Activated CD8-positive, alpha-beta memory T cell treated with anti-CD3 and anti-CD28 coated beads for 24 hours (primary cell): ENCODE measurements at places on chromosomes 6 and 20.

DNA sequence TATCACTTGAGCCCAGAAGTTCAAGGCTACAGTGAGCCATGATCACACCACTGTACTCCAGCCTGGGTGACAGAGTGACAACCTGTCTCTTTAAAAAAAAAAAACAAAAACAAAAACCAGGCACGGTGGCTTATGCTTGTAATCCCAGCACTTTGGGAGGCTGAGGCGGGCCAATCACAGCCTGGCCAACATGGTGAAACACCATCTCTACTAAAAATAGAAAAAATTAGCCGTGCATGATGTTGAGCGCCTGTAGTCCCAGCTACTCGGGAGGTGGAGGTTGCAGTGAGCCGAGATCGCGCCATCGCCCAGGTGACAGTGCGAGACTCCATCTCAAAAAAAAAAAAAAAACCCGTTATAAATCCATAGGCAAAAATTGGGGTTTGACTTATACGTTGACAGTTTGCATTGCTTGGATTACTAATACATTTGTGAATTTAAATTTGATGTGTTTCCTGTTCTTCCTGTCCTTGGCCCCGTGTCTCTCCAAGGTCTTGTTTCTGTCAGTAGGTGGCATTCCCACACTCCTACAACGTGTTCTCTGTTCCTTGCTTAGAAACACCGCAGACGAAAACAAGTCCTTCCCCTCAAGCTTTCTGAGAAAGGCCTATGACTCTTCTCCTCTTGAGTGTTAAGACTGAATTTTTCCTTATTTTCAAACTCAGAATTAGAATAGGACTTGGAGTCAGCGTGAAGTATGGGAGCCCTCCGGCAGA is 147.0 kb downstream of the DTNBP1 start:
- DNase-seq: no peak

GRCh38 chr6:7604003-7604402 is 14.0 kb downstream of the SNRNP48 start:
- DNase-seq: no peak

DNA sequence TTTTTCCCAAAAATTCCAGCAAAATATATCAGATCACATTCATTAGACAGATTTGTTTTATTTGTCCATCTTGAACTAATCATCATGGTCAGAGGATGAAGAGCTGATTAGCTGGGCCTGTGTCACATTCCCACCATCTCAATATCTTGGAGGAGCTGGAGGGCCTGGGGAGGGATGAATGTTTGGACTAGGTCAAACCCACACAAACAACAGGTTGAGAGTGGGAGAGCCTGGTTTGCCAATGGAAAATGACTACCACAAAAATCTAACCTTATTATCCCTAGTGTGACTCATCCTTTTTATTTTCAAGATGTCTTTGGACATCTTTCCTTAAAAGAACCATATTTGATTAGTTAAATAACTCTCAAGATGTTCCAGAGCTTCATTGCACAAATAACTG is 242.4 kb downstream of the OGFRL1 start:
- DNase-seq: no peak

DNA sequence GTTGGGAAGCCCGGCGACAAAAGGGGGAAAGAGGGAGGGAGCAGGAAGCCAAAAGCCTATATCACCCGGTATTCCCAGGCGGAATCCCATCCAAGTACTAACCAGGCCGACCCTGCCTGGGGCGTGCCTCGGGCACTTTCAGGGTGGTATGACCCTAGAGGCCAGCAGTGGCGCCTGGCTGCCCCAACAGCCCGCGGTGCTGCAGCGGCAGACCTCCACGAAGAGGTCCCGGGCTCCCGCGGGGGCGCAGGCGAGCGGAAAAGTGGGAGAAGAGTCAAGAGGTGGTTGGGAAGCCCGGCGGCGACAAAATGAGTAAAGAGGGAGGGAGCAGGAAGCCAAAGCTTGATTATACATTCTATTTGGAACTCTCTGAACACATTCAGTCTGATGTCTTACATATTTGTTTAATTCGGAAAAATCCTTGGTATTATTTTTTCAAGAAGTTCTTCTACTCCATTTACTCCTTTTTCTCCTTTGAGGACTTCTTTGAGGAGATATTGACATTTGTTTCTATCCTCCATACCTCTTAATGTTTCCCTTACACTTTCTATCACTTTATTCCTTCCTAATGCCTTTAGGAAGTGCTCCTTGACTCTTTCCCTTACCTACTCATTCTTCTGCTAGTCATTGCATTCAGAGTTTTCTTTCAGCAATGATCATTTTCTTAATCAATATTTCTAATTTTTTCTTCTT is 11.5 kb downstream of the TREML4 start:
- DNase-seq: no peak

GRCh38 chr6:139472351-139473015 is 98.0 kb upstream of the CITED2 start:
- DNase-seq: no peak

DNA sequence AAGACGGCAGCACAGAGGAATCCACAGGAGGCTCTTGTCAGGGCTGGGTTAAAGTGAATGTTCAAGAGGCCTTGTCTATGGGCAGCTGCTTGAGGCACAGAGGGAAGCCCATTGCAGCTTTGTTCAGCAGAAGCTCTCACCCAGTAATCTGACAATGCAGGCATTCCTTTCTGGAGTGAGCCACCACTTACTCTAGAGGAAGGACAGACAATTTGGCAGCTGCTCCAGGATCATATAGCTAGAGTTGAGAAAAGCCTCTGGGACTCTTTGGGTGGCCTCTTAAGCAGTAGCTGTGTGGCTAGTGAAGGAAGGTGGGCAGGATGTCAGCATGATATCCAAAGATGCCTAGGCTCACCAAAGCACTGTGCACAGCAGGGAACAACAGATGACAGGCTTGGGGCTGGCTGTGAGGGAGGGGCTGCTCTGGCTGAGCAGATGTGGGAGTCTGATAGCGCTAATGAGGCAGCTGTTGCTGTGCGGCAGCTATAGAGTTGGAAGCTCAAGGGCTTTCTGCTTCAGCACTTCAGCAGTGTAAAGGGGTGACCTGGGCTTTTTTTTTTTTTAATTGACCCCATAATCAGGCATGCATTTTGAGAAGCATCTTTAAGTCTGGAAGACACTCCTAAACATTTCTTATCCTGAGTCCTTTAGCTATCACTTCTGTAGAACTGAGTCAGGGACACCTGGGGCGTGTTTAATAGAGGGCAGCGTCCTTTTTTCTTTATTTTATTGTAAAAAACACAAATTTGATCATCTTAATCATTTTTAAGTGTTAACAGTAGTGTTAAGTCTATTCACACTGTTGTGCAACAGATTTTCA is 27.2 kb downstream of the CMTR1 start:
- no peak for DNase-seq

DNA sequence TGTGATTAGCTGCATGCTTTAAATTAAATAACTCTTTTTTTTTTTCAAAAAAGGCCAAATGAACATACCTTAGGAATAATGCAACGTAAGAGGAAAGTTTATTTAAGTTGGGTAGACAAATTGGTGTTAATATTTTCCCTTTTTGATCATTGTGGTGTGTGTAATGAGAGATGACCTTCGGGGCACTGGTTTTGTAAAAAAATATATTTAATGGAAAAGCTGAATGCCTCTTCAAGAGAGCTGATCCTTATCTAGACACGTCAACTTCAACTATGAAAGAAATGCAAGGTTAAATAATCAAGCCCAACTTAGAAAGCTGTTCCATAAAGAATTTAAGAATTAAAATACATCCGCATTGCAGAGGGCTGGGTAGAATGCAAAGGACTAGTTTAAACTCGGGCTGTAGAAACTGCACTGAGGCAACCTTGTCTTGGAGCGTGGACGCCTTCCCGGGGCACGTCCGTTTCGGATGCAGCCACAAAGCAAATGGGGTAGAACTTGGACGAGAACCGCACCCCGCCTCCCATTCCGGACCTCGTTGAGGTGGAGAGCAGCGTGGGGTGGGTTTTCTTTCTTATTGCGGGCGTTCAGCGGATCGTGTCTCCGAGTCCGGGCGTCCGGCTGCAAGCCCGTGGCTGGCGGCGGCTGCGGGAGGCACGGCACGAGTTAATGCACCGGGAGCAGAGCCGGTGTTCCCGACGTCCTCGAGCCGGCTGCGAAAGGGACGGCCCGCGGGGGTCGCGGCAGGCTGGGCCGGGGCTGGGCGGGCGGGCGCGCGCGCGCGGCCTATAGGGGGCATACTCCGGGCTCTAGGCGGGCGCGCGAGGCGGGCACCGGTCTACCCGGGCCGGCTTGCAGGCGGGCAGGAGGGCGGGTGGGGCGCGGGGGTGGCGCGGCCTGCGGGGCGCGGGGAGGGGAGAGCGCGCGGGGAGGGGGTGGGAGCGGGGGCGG is 1.9 kb downstream of the JARID2 start:
- peak; percentile 83 for DNase-seq

- DNase-seq: peak; percentile 65
Observed at GRCh38 chr6:10412461-10413261, 2.2 kb downstream of the TFAP2A start.

DNA sequence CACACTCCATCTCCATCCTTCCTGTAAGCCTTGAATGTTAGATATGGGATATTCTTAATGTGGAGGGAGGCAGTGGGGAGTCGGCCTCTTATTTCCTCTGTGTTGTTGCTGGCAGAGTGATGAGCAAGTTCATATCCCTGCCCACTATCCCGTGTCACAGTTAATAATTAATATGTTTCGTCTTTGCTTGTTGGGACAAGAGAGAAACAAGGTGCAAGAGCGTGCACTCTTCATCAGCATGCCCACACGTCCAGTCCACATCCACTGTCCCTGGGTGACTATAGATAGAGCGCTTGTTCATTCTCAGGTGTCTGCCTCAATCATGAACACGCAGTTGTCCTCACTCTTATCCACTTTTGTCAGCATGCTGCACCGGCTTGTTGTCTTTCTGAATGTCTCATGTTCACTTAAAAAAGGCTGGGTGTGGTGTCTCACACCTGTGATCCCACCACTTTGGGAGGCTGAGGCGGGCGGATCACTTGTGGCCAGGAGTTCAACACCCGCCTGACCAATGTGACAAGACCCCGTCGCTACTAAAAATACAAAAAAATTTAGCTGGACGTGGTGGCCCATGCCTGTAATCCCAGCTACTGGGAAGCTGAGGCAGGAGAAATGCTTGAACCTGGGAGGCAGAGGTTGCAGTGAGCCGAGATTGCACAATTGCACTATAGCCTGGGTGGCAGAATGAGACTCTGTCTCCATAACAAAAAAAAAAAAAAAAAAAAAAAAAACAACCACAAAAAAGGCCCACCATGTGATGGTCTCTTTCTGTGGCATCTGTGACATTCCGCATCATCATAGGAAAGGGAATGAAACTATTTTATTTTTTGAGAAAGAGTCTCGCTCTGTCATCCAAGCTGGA is 34.2 kb downstream of the PPP1R3G start:
- no peak for DNase-seq

DNA sequence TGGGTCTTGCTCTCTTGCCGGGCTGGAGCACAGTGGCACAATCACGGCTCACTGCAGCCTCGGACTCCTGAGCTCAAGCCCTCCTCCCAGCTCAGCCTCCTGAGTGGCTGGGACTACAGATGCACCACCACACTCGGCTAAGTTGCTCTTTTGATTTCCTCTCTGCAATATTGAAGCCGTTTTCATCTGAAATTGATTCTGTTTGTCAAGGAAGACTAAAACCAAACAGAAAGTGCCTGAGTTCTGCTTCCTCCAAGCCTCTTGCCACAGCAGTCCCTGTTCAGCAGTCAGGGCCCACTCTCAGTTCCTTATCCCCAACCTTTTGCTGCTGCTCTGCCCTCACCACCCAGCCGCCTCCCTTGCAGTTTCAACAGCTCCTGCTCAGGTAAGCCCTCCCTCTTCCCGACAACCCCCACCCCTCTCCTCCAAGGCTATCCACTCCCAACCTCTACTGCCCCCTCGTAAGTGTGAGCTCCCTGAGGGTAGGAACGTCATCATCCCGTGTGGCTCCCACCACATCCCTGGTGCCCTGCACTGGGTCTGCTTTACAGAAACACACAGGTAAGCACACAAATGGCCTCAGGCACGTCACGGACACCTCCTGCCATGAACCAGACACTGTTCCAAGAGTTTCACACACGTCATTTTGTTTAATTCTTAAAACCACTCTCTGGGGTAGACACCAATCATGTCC is 70.7 kb upstream of the TAB2 start:
- DNase-seq: no peak

DNA sequence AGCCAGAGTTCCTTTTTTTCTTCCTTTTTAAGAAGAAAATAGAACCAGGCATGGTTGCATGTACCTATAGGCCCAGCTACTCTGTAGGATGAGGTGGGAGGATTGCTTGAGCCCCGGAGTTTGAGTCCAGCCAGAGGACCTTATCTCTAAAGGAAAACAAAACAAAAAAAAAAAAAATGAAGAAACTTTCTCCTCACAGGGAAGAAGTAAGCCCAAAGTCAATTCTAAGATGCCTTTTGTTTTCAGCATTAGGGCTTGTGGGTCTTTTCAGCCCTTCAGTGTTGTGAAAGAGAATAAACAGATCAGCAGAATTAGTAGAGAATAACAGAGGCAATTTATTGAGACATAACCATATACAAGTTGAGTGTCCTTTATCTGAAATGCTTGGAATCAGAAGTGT is 26.8 kb downstream of the ZNF451 start:
- DNase-seq: no peak

- DNase-seq: no peak
Observed at GRCh38 chr6:25981568-25982263, 19.1 kb downstream of the TRIM38 start.

DNA sequence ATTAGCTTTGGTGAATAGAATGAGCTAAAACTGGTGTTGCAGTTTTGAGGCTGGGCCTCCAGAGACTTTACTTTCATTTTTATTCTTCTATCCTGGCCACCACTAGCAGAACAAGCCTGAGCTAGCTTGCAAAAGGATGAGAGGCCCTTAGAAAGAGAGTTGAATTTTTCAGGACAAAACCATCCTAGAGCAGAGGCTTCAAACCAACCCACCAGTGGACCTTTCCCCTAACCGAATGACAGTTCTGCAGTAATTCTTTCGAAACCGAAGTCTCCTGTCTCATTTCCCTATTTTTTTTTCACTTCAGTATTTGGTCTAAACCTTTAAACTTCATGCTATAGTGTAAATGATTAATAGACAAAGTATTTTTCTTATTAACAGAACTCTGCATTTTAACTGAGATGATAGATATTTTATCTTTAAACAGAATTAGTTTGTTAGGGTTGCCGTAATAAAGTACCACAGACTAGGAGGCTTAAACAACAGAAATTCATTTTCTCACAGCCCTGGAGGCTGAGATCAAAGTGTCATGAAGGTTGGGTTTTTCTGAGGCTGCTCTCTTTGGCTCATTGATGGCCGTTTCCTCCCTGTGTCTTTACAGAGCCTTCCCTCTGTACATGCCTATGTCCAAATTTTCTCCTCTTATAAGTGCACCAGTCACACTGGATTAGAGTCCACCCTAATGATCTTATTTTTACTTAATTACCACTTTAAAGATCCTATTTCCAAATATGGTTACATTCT is 80.6 kb upstream of the PAK5 start:
- no peak for DNase-seq
